DMS79 treated with DMSO at 0.1 percent for 48 hours (cell line): ENCODE measurements at places on chromosomes 16 and 17.

DNA sequence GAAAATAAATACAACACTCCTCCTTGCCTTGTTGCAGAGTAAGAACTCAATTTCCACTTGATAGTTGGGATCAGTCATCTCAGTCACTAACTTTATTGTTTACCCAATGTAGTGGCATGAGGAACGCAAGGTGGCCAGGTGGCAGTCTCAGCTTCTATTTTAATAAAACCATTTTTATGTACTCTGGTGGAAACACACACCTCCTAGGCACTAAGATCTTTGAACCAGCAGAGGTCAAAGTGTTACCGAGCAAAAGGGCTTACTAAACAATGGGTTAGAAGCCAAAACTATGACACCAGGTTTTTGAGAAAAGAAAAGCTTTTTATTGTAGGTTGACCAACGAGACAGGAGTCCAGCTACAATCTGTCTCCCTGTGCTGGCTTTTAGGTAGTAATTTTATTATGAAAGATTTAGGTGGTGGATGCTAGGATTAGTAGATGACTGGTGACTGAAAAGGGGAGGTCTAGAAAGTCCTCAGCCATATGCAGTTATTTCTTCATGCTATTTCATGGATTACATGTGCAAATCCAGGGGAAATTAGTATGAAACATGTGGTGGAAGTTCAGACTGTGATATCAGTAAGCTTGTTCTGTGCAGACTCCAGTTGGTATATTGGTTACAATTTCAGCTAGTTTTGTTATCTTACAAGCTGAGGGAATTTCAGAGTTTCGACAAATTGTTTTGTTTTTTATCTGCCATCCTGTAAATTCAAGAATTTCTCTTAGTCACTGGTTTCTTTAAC is 122.3 kb downstream of the PCTP start:
- no peak for DNase-seq

DNA sequence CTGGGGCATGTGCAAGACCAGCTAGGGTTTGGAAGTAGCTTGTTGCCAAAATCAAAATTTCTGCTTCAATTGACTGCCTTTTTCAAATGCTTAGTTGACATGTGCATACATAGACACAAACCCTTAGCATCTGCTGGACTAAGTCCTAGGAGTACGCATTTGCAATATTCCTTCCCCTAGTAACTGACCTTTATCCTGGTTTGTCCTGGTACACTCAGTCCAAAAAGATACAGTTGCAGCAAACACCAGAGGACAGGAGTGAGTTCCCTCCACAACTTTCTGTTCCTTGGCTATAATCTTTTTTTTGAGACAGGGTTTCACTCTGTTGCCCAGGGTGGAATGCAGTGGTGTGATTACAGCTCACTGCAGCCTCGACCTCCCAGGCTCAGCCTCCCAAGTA is 290.2 kb upstream of the ERCC4 start:
- no peak for DNase-seq

DNA sequence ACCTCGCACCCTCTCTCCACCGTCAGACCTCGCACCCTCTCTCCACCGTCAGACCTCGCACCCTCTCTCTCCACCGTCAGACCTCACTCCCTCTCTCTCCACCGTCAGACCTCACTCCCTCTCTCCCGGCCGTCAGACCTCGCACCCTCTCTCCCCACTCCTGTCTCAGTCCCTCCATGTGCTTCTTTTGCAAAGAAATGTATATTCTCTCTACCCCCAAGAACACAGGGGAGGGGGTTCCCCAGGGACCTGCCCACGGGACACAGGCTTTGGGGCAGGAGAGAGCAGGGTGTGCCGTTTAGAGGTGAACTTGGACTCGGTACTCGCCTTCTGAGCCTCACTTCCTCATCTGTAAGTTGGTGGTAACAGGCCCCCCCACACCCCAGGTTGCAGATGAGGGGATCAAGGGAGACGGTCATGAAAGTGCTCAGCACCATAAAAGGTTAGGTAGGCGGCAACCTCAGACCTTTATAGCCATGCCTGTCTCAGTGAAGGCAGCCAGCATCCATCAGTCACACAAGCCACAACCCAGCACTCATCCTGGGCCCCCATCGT is 63.7 kb downstream of the RPH3AL start:
- no peak for DNase-seq

DNA sequence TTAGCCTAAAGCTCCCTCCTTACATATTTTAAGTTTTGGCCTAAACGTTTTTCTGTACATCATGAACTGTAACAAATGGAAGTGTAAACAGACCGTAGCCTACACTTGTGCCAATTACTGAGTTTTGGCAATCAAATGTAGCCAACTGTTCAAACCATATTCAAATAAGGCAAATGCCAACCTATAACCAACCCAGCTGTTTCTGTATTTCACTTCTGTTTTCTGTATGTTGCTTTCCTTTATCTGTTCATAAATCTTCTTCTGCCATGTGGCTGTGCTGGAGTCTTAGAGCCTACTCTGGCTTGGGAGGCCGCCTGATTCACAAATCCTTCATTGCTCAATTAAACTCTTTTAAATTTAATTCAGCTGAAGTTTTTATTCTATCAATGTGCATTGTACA is 6.9 kb upstream of the C16orf78 start:
- DNase-seq, result no peak

DNA sequence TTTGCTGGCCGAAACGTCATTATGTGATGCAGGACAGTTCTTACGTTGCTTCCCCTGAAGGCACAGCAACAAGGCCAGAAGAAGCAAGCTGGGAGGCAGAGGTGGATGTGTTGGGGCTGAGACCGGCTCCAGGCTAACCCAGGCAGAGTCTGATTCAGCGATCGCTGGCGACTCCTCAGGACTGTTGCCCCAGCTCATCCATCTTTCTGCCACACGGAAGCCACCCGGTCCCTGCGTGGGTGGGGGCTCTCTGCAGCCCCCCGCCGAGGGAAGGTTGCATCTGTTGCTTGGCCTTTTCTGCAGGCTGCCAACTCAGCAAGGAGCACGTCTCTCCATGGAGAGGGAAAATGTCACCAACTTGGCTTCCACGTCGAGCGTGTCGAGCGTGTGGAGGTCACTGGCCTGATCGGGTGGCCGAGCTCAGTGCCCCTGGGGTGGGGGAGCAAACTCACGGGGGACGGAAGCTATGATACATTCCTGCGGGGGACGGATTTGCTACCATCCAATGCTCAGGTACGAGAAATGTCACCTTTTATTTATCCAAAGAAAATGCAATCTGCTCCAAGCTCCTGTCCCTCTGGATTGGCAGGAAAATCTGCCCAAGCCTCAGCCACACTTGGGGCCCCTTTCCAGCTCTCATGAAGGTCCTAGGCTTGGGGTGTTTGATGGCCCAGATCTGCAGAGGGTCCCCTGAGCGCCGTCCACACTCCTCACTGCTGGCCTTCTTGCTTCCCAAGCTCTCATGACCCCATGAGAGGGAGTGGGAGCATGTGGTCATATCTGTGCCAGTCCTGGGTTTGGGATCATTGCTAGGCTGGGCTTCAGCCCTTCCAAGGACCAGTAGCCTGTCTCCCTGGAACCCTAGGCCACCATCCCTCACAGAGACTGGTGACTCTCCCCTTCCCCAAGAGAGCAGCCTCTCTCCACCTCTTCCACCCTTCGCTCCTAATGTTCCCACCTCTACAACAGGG is 69.4 kb downstream of the RPH3AL start:
- no peak for DNase-seq

DNA sequence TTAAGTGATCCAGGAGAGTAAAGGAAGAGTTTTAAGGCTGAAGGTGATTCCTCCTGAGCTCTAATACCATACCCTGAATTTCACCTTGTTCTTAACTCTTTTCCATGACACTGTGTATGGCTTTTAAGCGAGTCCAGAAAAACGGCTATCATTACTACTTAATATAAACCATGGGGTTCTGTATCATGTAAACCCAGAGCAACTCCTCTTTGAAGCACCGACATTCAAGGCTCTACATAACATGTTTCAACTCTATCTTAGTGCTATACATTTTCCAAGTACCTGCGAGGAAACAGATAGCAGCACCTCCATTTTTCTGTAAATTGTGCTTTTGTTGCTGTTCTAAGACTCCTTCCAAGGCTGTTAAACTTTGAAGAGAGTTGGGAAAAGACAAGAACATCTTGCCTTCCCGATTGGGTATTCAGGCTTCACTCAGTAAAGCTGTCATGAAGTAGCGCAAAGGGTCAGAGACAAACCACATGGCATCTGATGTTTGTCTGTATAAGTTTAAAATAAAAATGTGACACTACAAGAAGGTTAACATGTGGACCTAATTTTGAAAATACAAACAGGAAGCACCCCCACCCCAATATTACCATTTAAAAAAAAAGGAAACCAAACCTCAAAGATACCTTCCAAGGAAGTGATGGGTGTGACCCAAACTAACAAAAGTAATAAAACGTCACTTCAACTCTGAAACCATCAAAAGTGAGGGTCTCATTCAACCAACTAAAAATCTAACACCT is 3.9 kb downstream of the STAT5B start:
- no peak for DNase-seq

DNA sequence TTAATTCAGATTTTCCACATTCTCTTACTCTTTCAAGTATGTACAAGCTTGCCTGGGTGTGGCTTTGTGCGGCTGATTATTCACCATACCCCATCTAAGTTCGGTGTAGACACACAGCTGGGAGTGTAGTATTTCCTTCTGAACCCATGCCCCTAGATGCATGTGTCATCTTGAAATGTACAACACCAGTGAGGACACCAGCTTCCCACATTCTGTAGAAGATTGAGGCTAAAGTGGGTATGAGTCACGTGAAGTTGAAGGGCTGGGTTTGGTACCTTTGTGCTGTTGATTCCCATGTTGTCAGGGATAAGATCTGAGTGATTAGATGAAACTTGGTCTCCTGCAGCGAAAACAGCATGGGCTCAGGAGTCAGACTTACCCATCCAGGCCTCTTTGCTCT is 14.6 kb upstream of the DHX8 start:
- DNase-seq, result no peak

- DNase-seq, result no peak
Measured at GRCh38 chr17:80596760-80597608, 52.3 kb downstream of the RPTOR start.

GRCh38 chr17:69246726-69247375 is 18.2 kb upstream of the ABCA10 start:
- DNase-seq, result peak; percentile 4

DNA sequence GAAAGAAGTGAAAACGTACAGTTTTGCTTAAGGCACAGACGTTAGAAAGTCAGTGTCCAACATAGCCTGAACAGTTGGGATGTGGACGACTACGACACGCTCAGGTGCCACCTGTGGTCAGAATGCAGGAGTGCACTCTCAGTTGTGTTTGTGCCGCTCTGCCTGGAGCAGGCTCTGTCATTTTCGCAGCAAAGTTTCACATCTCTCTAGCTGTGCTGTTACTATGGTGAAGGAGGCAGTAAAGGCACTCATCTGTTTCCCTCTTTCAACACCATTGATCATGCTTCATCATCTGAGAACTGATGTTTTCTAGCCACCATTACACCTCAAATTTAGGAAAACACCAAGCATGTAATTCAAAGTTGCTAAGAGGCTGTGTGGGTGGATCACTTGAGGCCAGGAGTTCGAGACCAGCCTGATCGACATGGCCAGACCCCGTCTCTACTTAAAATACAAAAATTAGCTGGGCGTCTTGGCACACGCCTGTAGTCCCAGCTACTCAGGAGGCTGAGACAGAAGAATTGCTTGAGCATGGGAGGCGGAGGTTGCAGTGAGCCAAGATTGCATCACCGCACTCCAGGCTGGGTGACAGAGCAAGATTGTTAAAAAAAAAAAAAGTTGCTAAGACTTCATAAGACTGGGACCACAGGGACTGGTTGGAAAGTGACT is 44.9 kb upstream of the DNAJA2 start:
- peak; percentile 4 for DNase-seq

DNA sequence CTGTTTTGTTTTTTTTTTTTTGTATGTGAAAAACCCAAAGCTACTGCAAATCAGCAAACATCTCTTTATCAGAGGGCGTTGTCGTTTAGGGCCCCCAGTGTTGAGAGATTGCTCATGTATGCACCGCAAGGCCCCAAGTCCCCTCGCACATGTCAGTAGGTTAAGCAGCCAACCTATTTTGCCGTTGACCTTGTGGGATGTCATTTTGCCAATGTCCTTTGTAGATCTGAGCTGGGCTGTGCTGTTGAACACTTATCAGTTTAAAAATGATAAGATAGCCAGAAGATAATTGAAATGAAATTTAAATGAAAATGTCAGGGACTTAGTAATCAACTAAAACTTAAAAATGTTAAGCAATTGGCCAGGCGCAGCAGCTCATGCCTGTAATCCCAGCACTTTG is 26.2 kb downstream of the ARSG start:
- DNase-seq, result no peak

- no peak for DNase-seq
Measured at GRCh38 chr16:87842209-87842869, 27.0 kb downstream of the SLC7A5 start.

DNA sequence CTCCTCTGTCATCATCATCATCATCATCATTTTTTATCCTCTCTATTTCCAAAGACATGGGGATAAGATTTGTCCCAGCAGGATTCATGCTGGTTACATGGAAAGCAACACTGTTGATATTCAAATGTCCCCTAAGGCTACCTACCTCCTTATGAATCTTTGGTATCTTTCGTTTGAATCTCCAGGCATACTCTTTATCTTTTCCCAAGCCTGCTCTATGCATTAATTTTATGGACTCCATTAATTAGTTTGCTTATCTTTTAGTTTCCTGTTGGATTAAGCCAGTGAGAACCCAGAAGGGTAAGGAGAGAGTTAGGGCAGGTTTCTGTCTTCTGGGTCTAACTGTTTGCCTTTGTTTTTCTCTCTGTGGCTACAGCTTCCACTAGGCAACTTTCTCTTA is 129.6 kb upstream of the GOT2 start:
- DNase-seq, result no peak

GRCh38 chr16:76121636-76122035 is 155.6 kb upstream of the CNTNAP4 start:
- no peak for DNase-seq

DNA sequence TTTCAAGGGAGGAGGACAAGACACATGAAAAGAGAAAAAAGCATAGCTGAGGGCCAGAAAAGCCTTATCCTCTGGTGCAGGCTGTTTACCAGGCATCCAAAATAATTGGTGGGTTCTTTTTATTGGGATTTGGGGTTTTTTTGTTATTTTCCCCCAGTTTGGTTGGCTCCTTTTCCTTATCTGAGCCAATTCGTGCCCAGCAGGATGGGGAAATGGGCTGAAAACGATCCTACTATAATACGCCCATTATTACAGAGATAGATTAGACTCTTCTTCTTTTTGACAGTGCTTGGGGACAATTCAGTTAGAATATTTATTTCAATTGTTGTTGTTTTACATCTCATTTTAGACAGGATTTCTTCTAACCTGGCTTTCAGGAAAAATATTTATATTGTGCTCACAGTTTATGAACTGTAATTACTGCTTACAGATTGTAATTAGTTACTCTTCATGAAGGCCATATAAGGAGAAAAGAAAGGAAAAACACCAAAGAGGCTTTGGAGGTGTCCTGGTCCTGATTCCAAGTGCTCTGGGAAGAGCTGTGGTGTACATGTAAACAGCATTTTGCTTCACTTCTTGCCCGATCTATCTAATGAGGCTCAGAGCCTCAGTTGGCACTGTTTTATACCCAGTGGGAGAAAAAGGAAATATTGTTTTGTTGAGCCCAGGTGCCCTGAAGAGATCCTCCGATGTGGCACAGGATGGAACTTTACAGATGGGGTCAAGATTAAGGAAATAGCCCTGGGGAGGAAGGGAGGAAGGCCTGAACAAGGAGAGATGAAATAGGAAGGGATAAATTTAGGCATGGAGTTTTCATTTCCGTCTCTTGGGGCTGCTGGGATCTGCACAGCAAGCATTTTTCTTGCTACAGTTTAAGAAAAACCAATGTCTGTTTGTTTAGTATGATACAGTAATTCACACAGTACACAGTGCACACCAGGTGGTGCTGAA is 611 bp upstream of the ANKRD40 start:
- DNase-seq, result peak; percentile 75

- no peak for DNase-seq
Measured at GRCh38 chr17:37521821-37522220, 32.1 kb downstream of the DUSP14 start.

- no peak for DNase-seq
Measured at GRCh38 chr16:28131181-28131580, 67.7 kb upstream of the GSG1L start.
